Myometrial cell (primary cell): ENCODE measurements at places on chromosomes 1 and 21. TPM values are rescaled to one million over a fixed set of nuclear protein-coding genes. Genes with fewer than 3 reads are reported as not detected.

Gene PGLYRP4
- total RNA-seq = not detected in 2 replicates

Gene AVPR1B
- not detected in 2 replicates for total RNA-seq

Gene TMEM81
- total RNA-seq = 0.29 and 3.2 TPM in 2 replicates

Gene OR2L8
- total RNA-seq = not detected in 2 replicates

Gene KRTAP13-2
- not detected in 2 replicates for total RNA-seq

Gene RORC
- not detected in 2 replicates for total RNA-seq

Gene SLAMF8
- 0.18 and 0.86 TPM in 2 replicates for total RNA-seq

Gene JAM2
- total RNA-seq = 0.35 TPM in 1 of 2 replicates, not detected in the other

Gene CLEC20A
- total RNA-seq = 1.4 TPM in 1 of 2 replicates, not detected in the other

Gene PLA2G2E
- not detected in 2 replicates for total RNA-seq

Gene WDR64
- total RNA-seq = not detected in 2 replicates

Gene SOX13
- 16.5 and 17.0 TPM in 2 replicates for total RNA-seq

Gene SLC9C2
- total RNA-seq = not detected in 2 replicates

Gene TP73
- total RNA-seq = 0.53 TPM in 1 of 2 replicates, not detected in the other

Gene MPL
- 0.53 TPM in 1 of 2 replicates, not detected in the other for total RNA-seq

Gene PDPN
- total RNA-seq = 2.5 and 4.6 TPM in 2 replicates

Gene DRAXIN
- not detected in 2 replicates for total RNA-seq

Gene F5
- total RNA-seq = not detected in 2 replicates

Gene S100A2
- 0.29 and 2.3 TPM in 2 replicates for total RNA-seq

Gene MRPL55
- total RNA-seq = 102 and 117 TPM in 2 replicates
